ENCODE measurements at places on chromosomes 3 and 15. TPM values are rescaled to one million over a fixed set of nuclear protein-coding genes. Genes with fewer than 3 reads are reported as not detected.

Gene GOLGA8G
- total RNA-seq = not detected

Gene TP53BP1
- total RNA-seq = 32.0 TPM

Gene TERC
- not detected for total RNA-seq

Gene OCA2
- total RNA-seq = 0.31 TPM

Gene DNAH12
- total RNA-seq = 0.17 TPM

Gene NANOGP8
- 0.34 TPM for total RNA-seq

Gene COL7A1
- 4.5 TPM for total RNA-seq

Gene FOXB1
- total RNA-seq = not detected

Gene ISLR2
- total RNA-seq = 0.52 TPM

Gene RHO
- not detected for total RNA-seq

Gene MNS1
- 0.73 TPM for total RNA-seq

Gene GP9
- total RNA-seq = 0.55 TPM

DNA sequence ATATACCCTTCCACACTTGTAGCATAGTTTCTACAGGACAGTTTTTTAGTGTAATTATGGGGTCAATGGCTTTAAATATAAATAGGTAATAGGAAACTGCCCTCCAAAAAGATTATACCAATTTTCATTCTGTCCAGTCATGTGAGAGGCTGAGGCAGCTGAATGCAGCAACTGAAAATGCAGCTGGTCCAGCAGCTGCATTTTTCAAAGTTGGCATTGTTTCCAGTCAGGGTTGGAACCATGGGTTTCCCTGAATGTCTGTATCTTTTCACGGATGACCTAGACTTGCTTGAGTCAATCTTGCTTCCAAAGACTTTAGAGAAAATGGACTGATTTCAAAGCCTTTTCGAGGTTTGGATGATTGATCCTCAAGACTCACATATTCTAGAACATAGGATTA is 9.9 kb upstream of the KNL1 start:
- no peak for DNase-seq

DNA sequence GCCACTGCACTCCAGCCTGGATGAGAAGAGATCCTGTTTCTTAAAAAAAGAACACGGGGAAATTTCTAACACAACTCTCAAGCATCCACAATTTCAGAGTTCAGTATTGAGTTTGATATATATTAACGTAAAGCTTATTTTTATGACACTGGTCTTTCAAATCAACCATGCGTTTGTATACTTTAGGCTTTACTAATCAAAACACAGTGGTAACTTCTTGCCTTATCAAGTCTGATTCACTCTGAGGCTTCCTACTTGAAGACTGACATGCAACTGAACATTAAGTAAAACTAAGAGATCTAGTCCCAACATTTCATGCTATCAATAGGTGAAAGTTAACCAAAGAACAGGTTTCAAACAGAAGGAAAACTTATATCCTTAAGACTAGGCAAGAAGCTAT is 46.7 kb downstream of the PRTG start:
- no peak for DNase-seq

DNA sequence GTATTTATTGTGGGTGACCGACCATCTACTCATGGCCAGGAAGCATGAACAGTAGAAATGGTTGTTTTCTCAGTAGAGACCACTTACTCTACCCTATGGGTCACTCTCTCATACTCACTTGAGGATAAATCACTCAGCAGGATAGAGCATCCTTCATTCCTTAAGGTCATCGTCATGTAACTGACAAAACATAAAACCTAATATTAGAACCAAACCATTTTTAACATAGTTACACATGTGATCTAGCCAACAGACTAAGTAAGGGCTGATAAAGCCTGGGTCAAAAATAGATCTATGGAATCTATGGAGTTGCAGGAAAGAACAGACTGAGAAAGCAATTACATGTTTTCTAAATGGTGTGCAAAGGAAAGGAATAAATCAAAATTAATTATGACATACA is 769.1 kb downstream of the NTRK3 start:
- DNase-seq = no peak

GRCh38 chr3:106193876-106194275 is 325.1 kb upstream of the CBLB start:
- no peak for DNase-seq

DNA sequence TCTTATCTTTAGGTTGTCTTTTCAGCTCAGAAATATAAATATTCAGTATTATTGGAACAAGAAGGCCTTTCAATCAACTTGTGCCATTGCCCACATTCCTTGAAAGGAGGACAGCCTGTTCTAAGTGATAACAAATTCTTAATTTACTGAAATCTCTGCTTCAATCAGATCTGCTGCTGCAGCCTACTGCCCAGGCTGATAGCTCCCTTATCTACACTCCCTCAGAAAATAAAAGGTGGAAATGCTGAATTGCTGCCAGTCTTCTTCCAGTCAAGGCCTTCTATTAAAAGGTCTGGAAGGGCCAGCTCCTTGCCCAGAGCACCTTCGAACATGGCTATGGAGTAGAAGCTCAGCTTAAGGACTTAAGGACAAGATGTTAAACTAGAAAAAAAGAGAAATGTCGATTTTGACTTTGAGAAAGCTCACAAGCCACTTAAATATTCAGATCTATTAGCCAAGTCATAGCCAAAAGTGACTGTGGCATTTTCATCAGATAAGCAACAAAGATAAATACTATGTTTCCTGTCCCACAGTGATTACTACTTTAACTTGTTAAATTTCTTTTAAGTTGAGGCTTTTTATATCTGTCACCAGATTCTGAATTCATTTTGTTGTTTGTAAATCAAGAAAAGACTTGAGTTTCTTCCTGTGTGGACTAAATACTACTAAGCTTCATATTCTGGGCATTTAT is 480.5 kb upstream of the CBLB start:
- no peak for DNase-seq

DNA sequence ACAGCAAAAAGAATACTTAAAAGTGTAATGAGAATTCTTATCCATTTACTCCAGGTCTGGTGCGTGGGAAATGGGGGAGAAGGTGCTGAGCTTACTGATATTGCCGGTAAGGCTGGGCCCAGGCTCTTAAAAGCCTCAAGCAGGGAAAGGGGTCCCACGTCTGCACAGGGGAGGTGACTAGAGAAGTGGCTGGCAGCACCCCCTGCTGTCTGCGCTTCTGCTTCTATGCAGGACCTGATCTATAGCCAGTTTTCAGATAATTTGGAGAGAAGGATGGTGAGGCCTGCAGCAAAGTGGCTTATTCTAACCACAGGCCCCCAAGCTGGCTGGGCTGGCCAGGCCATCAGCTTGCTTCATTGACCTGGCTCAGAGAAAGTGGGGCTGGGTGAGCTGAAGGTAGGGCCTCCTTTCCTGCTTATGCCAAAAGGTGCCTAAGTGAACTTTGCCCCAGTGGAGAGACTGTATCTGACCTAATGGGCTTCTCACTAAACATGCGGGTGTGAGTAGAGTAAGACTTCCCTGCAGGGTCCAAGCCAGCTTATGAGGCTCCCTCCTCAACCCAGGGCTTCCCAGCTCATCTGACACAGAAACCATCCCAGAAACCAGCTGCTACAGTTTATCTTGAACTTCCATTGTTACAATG is 30.9 kb upstream of the ATP1B3 start:
- DNase-seq = no peak

- no peak for DNase-seq
Observed at GRCh38 chr3:176978441-176978840, 218.8 kb downstream of the TBL1XR1 start.

GRCh38 chr3:4885316-4885715 is 93.9 kb upstream of the BHLHE40 start:
- DNase-seq = no peak

DNA sequence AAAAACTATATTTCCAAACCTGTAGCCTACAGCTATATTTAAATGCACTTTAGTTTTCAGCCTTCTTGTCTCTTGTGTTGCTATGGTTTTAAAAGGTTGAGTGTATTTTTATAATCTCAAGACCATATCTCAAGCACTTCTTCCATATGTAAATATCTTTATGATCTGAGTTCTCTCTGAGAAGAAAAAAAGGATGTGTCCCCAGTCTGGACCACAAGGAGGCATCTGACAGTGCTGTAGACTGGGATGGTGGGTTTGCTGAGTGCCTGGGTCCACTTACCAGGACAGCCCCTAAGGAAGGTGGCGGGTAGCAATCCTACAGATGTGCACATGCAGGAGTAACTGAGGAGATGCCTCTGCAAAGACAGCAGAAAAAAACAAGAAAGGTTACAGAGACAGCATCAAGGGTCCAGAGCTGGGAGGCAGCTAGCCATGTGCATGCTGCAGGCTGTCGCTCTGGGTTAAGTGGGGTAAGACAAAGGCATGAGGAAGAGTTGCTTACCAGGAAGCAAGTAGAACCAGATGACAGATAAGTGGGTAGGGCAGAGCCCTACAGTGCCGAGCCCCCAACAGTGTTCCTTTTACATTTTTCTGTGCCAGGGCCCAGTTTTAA is 70.6 kb upstream of the SNRK start:
- DNase-seq = no peak

- DNase-seq = no peak
Observed at GRCh38 chr15:37095770-37096557, 4.4 kb downstream of the MEIS2 start.

- no peak for DNase-seq
Observed at GRCh38 chr15:48712546-48712945, 67.0 kb upstream of the FBN1 start.

DNA sequence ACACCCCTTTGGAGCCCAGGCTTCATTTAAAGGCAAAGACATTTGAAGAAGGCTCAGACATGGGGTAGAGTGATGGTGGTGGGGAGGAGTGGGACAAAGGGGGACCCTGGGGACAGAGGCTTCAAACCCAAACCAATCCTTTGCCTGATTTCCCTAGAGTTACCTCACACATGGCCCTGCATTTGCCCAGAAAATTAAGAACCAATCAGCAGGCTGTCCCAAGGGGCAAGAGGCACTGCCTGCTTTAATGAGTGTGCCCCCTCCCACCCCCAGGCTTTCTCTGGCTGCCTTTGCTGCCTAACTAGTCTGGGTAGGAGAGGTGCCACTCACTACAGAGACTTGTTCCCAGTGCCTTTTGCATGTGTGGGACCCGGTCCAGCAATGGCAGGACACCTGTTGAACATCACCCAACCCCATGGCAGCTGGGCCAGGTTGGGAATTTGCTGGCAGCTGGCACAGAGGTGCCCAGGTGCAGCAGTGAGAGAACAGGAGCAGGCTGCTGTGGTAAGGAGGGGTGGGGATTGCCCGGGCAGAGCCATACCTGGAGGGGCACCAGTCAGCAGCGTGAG is 38.4 kb downstream of the CCDC33 start:
- no peak for DNase-seq

DNA sequence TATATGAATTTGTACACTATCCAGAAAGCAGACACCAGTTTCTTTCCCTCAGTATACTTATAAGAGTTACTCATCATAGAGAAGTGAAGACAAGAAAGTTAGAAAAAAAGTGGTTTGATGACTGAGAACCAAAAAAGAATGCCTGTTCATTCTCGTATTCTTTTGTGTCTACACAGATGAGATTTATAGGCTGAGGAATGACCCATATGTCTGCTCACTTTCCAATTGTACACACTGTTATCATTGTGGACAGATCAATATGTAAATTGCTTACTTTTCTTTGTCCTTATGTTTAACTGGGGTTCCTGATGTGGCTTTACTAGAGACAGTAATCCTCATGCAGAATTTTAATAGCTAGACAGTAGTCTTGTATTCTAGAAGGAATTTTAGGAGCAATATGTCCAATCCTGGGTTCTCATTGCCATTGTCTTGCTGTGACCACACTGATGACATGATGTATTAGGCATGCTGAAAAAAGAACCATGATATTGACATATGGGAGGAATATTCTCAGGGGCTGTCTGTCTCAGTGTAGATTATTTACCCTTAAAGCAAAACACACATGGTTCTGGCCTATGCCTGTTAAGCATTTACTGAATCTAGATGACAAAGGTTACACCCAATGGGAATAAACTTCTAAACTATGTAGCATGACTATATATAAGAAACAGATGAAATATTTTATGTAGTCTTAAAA is 669.7 kb downstream of the ROBO1 start:
- DNase-seq = no peak

GRCh38 chr3:65193531-65193930 is 505.7 kb upstream of the ADAMTS9 start:
- DNase-seq = no peak

DNA sequence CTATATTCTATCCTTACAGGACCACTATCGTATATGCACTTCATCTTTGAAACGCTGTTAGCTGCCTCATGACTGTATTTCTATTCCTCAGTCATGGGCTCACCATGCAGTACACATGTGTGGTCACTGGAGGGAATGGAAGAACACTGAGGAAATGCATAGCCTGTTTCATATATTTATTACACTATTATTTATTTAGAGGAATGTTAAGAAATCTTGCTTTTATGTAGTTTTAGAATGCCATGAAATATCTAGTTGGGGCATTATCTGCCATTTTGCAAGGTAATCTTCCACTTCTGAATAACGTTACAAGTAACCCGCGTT is 155.7 kb downstream of the IGF1R start:
- no peak for DNase-seq

DNA sequence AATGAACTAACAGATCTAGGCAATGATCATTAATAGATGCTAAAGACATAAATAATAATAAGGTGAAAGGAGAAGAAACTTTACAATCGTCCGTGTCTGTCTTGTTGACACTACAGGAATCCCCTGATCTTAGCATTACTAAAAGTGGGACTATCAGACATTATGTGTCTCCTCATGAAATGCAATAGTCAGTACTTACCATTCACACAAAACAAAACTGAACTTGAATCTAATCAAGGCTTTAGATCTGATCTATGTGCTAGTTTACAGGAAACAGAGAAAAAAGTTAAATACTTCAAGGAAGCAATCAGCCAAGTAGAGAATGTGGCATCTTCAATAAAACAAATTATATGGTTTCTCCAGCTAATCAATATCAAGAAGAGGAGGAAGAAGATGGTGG is 73.7 kb downstream of the PIK3CB start:
- no peak for DNase-seq

GRCh38 chr15:52010633-52011595 is 8.1 kb upstream of the MAPK6 start:
- DNase-seq = no peak

- DNase-seq = no peak
Observed at GRCh38 chr15:98002866-98003265, 42.4 kb downstream of the ARRDC4 start.

GRCh38 chr15:52790169-52790708 is at the start of gene ONECUT1:
ONECUT1 (minus strand) TSS chr15:52790336; CDS start chr15:52789884, 452 bp downstream.
- DNase-seq = no peak

DNA sequence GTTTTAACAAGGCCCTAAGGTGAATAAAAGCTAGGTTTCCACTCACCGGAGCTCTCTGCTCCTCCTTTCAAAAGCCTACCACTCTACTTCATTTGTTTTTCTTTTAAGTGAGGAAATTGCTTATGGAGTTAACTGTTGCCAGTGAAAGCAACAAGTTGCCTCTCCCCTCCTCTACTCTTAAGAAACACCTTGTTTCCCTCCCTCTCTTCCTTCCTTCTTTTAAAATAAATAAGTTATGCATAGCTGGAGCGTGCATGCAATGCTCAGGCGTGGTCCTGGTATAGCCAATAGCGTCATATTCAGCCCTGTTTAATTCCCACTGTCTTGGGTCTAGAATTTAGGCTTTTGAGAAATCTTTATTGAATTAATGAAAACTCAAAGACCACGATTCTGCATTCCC is 101.1 kb upstream of the IGF1R start:
- DNase-seq = no peak
